Calu3 (cell line): ENCODE measurements at places on chromosomes 3 and 15.

GRCh38 chr3:76509179-76509830 is 530.6 kb upstream of the ROBO2 start:
- DNase-seq: no peak

DNA sequence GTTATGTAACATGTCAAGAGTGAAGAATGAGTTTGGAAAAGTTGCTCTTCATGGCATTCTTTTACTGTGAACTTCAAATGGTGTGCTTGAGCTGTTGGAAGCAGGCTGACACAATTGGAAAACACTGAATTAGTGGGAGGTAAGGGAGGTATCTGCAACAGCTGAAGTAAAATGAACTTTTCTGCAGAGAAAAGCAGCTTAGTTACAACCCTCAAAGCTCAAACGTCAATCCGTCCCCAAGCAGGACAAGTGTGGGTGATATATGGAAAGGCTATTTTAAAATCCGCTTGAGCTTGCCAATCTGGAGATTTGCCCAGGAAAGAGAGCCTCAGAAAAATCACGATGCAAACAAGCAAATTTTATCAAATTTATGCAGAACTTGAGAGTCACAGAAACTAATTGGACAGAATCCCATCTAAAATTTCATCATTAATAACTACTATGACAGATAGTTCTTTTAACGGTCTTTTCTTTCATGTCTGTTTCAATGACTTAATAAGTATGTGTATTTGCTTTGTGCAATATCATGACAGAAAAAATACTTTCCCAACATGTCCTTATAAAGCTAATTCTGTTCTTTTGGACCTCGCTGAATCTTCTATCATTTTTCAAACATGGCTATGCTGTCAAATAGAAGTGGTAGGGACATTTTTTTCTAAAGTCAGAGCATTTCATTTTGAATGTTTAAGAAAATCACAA is 266.6 kb upstream of the SLITRK3 start:
- no peak for DNase-seq

GRCh38 chr15:75198560-75199356 is 2.9 kb upstream of the C15orf39 start:
- DNase-seq: no peak

DNA sequence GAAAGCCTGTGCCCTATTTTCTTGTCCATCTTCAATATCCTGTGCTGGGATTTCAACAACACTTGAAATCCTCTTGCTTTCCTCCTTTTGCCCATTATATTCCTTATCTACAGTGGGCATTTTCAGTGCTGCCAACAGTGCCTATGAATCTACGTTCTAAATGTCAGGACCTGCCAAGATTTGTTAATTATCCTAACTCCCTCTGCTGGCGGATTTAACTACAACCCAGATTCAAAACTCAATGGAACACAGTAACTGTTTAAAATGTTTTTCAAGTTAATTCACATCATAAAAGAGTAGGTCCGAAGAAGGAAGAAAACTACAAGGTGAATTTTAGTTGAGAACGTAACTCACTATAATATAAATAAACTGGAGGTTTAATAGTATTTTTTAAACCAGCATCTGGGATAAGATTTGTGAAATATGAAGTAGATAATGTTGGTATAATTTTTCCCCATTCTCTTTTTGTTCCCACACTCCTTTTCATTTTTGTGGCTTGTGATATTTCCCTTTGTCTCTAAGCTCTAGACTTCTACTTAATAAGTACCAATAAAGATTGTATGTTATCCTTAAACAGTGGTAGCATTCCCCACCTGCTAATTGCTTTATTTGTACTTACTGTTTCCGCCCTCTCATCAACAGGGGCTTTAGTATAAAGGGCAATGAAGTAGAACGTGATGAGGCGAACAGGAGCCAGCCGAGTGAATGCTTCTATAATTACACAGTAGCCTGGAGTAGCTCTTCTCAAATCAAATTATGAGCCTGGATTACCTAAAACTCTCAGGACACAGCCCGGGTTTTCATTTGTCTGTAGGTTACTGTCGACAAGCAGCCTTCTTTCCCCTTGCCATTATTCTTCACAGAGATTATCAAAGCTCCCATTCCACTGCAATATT is 302.5 kb upstream of the ATP11B start:
- DNase-seq: peak; percentile 54

- DNase-seq: no peak
Observed at GRCh38 chr15:92602267-92602593, 53.3 kb downstream of the FAM174B start.

- no peak for DNase-seq
Observed at GRCh38 chr3:37479981-37480380, 305.6 kb upstream of the LRRFIP2 start.

DNA sequence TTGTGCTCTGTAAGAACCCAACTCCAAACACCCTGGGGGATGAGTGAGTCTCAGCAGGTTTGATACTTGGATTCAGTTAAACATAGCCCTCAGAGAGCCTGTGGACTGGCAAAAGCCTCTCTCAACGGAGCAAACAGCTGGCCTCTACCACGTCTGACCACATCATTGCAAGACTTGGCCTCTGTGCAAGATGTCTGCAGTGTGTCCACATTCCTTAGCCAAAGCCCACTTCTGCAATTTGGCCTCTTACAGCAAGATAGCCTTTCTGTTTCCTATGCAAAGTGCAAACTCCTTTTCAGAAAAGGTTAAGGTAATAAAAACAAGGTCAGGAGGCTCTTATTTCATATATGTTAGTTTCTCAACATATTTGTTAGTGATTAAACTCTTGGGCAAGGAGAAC is 27.9 kb downstream of the FBN1 start:
- DNase-seq: no peak

DNA sequence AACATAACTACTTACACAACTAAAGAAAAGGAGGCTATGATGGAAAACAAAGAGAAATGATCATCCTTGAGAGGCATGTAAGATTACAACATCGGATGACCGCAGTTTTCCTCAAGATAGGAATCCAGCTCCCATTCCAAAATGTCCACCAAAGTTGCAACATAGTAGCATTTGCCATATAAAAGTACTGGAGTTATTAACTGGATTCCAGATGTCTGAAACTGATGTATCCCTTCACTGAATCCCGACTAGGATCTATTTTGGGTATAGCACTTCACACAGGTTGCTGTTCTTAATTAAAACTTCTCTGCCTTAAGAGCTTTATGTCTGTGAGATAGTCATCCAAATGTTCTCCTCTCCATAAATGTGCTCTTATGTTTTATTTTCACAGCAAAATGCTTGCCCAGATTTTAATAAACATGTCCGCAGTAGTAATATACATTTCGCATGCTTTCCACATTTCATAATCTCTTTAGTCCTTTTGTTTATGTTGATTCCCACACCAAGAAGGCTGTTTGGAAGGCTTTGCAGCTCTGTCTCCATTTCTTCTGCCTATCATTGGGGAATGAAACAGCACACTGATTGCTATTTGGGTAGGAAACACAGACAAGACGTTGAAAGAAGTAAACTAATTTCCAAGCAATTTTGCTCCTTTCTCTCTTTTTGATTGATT is 716.5 kb upstream of the CFAP20DC start:
- no peak for DNase-seq

DNA sequence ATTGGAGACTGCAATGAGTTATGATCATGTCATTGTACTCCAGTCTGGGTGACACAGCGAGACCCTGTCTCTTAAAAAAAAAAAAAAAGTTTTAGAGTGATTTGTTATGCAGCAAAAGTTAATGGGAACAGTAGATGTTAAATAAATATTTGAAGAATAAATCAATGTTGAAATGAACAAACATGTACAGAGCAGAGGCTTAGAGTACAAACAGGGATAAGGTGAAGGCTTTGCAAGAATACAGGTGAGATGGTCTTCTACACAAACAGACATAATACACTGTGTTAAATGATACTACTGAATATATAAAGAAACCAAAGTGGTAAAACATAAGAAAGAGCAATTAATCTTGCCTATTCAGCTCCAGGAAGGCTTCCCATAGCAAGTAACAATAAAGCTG is 265.4 kb downstream of the CNTN3 start:
- DNase-seq: no peak

GRCh38 chr3:188727052-188727451 is 444.7 kb upstream of the TPRG1 start:
- no peak for DNase-seq

DNA sequence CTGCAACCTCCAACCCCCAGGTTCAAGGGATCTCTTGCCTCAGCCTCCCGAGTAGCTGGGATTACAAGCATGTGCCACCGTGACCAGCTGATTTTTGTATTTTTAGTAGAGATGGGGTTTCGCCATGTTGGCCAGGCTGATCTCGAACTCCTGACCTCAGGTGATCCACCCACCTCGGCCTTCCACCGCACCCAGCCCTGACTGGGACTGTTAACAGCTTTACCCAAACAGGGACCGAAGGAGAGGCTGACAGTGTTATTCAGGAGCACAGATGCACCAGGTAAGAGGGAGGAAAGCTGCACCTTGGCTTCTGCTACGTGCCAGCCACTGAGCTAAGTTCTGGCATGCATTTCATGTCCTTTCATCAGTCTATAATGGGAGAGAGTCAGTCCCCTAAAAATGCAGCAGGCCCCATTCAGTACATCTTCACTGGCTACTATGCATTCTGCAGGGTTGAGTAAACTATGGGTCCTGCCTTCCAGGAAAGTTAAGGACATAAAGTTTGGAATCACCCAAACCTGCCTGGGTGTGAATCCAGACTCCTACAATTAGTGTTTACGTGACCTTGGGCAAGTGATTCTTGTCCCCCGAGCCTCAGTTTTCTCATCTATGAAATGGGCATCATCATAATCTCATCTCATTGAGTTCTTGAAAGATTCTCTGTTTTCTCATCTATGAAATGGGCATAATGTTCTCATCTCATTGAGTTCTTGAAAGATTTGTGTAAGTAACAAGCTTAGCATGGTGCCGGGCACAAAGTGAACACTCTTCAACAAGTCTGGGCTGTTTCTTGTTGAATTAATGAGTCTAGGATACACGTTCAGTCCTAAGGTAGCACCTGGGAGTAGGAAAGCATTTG is 82.2 kb downstream of the CPN2 start:
- no peak for DNase-seq

- DNase-seq: no peak
Observed at GRCh38 chr3:24086617-24087404, 141.7 kb downstream of the NR1D2 start.

GRCh38 chr3:131349946-131350347 is 31.6 kb upstream of the NUDT16 start:
- peak; percentile 41 for DNase-seq

GRCh38 chr15:71275098-71275497 is 159.8 kb downstream of the THSD4 start:
- DNase-seq: no peak

- no peak for DNase-seq
Observed at GRCh38 chr3:194293546-194294198, 57.5 kb downstream of the CPN2 start.

- no peak for DNase-seq
Observed at GRCh38 chr15:74120426-74120825, 10.0 kb upstream of the ISLR2 start.

- DNase-seq: no peak
Observed at GRCh38 chr15:66682246-66682645, 19.8 kb upstream of the SMAD6 start.

- no peak for DNase-seq
Observed at GRCh38 chr15:62068810-62069167, 2.0 kb downstream of the C2CD4A start.

- no peak for DNase-seq
Observed at GRCh38 chr3:15049584-15049983, 15.5 kb downstream of the MRPS25 start.

DNA sequence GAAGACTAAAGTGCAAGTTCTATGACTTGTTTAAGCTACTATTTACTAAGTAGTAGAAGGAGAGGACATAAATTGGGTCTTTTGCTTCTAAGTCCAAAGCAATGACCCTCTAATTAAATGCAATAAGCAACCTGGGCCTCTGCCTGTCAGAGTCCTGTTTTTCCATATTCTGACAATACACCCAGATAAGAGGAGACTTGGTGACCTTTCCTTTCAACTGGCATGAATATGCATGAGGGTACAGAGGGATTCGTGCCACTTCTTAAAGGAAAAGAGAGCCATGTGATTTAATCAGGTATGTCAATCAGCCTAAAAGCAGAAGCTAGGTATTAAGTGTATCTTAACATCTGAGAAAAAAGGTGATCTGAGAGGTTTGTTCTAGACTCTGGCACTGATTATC is 50.7 kb upstream of the FGF7 start:
- DNase-seq: no peak

GRCh38 chr3:50193286-50193685 is 1.9 kb downstream of the GNAT1 start:
- no peak for DNase-seq

GRCh38 chr15:69593981-69594966 is 141.7 kb downstream of the RPLP1 start:
- peak; percentile 97 for DNase-seq

DNA sequence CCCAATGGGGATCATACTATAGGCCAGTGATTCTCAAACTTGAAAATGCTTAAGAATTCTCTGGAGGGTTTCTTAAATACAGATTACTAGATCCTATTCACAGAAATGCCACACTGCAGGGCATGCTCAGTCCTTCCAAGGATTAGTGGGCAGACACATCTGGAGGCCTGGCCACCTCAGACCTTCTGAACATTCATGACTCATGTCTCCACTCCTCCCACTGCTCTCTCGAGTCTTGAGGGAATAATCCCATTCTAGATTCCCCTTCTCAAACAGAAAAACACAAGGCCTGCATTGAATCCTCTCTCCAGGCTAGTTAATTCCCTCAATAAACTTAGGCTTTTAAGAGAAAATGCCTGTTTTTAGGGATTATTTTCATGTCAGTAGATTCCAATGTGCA is 22.1 kb downstream of the ZNF621 start:
- no peak for DNase-seq

GRCh38 chr3:59289831-59290230 is 240.0 kb upstream of the CFAP20DC start:
- DNase-seq: no peak

DNA sequence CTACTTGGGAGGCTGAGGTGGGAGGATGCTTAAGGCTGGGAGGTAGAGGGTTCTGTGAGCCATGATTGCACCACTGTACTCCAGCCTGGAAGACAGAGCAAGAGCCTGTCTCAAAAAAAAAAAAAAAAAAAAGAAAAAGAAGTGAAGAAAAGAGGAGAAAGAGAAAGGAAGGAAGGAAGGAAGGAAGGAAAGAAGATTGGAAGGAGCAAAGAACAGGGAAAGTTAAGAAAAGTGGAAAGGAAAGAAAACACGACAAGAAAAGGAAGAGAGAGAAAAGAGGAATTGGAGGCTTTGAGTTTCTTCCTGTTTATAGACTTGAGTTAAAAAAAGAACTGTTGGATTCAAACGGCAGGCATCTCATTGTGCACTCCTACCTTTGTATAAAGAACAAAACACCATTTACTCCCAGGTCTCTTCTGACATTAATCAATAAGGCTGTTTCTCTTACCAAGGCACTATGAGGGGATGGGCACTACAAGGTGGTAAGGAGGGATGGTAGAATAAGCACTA is 73.5 kb downstream of the EDEM1 start:
- DNase-seq: no peak
